ENCODE measurements at places on chromosomes 1 and 21.

DNA sequence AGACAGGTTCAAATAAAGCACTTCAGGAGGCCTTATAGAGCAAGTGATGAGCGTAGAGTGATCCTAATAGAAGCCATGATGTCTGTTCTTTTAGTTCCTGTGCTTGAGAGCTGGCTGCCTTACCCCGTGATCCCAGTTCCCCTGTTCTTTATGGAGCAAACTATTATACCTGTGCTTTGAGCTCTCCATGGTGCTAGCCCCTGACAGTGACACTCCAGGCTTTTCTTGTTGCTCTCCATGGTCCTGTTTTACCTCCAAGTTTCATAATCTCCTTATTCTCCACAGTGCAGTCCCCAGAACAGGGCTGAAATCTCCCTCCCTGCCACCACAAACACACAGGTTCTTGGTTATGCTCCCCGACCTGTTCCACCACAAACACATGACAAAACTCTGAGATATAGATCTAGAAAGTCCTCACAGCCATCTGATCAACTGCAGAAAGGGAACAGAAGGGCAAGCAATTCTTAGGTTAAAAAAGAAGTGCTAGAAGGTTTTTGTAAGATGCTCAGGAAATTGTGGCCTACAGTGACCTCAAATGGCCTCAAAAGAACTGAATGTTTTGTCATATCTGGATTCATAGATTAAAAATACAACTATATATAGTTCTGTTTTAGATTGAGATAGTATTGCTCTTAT, 6.0 kb downstream of the CADM3 start:
- peak; percentile 49 for DNase-seq

DNA sequence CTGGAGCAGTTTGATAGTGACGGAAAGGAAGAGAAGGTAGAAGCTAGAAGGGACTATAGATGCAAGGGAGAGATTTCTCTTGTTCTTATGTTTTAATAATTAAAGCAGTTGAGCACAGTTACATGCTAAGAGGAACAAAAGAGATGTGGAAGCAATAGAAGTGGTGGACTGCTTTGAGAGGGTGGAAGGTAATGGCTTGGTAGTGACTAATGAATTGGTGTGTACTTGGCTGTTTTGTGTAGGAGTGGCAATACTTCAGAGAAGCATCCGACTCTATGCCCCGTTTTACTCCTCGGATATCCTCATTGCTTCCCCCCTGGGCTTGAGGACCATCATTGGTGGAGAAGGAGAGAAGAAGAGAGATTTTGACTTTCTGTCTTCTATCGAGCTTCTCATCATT, 12.8 kb downstream of the UTP25 start:
- DNase-seq = no peak

DNA sequence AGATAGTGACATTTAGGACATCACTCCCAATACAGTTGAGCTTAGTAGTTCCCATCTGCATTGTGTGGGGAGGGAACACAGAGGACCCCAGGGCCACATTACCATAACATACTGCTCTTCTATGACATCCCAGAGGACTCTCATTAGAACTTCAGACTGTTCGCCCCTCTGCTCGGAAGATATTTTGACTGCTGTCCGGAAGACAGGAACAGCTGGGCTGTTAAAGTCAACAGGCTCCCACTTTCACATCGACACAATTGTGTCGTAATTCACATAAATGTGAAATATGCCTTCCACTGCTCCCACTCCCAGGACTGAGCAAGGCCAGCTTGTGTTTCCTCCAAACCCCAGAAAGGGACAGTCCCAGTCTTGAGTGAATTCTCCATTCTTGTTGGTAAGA, 158.4 kb downstream of the SEC16B start:
- DNase-seq = no peak

DNA sequence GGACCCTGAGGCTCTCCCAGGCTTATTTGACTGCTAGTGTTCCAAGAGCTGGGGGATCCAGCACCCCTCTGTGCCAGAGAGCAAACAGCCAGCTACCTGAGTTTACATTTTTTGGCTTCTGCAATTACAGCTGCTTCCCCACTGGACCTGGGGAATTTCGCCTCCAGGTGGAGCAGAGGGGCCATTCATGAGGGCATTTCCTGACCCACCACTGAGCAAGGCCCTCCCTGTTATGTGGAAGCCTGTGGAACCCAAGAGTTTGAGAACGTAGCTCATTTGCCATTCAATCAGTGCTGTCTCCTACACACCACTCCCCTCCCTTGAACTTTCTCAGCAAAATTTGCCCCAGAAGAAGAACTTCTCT, 42.7 kb upstream of the TMEM51 start:
- no peak for DNase-seq

DNA sequence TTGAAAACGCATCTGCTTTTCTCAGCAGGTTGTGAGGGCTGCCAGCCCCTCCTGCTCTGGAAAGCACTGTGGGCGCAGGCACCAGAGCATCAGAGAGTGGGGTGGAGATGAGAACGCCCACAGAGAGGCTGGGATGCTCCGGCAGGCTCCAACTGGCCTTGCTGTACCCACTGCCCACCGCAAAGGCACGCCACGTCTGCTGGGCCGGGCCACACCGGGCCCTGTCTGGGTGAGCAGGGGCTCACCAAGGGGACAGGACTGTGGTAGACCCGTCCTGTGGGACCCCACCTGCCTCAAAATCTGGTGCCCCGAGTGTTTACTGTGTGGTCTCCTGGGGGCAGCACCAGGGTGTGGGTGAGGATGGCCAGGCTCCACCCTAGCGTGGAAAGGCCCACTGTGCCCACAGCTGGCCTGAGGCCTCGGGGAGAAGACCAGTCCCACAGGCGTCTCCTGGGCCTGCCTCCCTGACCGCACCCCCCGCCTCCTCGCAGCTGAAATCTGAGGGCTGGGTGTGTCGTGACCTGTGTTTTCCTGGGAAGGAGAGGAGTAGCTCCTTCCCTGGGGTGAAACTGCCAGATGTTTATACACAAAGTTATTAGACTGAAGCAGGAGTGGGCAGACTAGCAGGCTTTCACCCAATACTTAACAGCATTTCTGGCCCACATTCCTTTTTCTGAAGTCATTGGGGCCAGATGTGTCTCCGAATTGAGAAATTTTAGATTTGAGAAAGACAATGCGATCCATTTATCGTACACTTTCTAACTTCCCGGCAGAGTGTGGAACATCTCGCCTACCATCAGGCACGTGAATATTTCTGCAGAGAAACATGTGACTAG, 53.8 kb downstream of the STUM start:
- no peak for DNase-seq

DNA sequence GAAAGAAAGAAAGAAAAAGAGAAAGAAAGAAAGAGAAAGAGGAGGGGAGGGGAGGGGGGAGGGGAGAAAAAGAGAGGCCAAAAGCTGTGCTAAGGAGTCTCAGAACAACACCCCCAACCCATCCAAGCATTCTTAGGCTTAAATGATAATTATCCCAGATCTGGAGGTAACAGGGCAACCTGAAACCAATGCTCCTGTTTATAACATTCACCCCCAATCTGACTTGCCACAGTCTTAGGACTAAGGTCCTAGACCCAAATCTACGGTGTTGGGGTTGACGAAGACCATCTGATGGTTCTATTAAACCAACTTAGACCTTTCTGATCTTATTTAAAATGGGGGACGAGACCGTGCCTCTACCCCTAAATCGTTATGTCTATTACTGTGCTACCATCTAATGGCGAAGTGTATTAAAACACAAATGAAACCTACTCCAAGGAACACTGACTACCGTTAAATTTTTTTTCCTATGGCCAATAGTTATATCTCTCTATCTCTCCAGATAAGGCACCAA, 119.3 kb upstream of the CDC42BPA start:
- no peak for DNase-seq

GRCh38 chr1:161200992-161201835, 953 bp upstream of the NDUFS2 start:
- DNase-seq = peak; percentile 48

DNA sequence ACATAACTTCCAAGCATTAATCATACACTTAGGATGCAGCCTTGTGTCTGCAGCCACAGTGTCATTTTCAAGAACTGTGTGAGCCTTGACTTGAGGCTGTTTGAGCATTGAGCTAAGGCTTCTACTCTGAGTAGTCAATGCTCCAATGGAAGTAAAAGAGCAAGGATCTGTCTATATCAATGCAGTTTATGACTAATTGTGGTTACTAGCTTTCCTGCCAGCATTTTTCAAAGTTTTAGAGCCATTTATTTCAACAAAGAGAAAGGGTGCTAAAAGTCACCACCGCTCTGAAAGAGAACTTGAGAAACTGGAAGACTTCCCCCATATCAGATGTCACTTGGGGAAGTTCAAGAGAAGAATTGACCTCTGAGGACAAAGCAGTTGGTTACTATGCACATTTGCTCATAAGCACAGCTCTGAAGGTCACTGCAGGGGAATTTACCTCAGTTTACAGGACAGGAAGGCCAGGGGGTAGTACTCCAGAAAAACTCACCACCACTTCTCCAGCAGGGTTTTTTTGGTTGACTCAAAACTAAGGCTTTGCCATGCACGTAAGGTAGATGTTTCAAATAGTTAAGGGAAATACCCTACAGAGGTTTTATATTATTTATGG, 24.5 kb upstream of the RGS1 start:
- no peak for DNase-seq

DNA sequence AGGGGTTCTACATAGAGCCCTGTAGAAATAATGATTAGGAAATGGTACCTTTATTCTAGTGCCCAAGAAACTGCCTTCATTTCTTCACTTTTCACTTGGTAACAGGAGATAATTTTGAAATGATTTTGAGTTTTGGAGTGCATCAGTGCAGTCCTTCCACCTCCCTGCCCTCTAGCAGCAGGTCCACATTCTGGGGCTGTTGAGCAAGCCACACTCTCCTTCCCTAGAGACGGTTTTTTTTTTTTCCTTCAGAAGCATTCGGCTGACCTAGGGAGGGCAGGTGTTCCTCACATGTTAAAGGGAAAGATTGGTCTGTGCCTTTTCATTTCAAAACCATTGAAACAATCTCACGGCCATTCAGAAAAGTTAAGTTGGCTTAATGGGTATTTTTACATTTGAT, 39.8 kb downstream of the SLC37A1 start:
- DNase-seq = no peak

DNA sequence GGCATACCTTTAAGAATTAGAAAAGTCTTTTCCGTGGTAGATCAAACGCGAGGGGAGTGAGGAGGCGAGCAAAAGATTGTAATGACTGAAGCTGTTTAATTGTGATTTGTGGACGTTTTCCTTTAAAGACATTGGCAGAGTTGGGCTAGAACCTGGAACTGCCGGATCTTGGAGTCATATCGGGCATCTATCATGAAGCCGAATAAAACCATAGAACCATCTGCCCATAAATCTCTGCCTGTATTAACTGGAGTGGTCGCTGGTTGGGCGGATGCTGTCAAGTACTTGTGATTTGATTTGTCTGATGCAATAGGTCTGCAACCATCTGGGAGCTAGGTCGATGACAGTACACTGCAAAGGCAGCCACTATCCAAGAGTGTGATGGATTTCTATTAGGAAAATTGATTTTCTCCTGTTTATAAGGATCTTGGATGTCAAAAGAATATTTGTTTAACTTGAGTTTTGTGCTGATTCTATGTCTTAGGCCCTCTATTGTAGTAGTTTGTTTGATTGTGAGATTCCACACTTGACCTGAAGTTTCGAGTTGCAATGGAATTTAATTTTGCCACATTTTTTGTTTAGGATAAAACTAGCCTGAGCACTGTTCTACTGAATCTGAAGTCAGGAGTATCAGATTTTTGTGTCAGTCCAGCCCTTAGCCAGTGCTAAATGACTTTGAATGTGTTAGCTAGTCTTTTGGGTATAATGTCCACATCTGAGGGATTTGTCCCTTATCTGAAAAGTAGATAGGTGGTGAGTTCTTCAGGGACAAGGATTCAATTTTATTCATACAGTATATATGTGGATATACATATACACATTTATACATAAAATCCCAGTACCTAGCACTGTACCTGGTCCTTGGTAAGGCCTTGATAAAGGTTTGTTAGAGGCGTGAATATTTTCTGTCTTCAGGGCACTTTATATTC, 1.2 kb downstream of the SARS1 start:
- no peak for DNase-seq

DNA sequence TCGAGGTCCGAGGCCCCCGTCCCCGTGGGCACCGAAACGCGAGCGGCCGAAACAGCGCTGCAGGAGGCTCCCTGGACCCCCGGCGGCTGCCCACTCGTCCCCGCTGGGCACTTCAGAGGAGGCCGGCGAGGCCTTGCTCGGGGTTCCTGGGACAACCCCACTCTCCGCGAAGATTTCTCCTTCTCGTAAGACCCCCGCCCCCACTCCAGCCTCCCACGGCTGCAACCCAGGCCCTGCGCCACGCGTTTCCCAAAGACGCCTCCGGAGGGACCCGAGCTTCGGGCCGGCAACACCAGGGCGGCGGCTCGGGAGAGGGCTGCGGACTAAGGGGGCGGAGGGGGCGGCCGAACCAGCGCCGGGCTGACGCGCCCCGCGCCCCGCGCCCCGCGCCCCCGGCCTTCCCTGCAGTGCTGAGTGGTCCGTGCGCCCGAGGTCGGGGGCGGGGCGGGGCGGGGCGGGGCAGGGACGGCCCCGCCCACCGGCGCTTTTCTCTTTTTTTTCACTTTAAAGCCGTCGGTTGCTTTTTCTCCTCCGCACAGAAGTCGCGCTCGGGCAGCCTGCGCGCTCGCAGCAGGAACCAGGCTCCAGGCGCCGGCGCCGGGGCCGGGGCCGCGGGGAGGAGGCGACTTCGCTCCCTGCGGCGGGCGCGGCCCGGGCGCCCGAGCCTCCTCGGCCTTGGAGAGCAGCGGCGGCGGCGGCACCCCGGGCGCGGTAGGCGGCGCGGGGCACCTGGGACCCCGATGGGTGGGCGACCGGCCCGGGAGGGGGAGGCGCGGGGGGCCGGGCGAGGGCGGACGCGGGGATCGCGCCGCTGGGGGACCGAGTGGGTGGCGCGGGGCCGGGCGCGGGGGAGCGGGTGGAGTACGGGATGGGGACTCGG, at the start of gene SPSB1:
SPSB1 (plus strand) TSS at position 534 of the 880 bp plus-strand sequence. CDS start 62,998 bp downstream, outside the sequence.
- peak; percentile 40 for DNase-seq

DNA sequence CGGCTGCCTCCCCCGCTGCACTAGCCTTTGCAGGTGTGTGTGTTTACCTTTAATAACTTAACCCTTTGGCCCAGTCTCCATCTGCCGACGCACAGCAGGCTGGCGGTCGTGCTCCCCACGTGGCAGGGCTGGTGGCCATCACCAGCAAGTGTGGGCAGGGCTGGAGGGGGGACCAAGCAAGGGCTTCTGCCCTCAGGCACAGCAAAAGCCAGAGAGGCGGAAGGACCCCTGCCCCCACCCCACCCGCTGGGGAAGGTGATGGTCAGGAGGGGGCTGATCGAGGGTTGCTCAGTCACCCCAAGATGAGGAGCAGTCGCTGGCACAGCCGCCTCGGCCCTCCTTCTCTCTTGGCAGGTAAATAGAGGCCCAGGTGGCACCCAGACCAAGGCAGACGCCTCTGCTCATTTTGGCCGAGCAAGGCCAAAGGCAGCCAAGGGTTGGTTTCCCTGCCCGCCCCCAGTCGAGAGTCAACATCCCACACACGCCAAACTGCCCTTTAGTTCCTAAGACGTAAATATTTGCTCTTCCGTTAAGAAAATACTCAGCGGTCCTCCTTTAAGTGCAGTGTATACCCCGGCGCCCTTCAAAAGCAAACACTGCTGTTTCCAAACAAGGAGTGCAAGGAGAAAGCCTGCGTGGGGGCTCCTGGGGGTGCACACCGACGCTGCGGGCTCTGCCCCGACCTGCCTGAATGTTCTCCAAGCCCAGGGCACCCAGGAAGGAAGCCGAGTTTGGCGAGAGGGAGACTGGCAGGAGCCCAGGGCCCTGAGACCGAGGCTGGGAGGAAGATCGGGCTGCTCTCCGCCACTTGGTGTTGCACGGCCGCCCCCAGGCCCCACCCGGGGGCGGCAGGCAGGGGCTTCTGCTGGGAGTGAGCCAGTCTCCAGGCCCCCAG, 82.7 kb downstream of the SIK1 start:
- DNase-seq = no peak
